Activated CD4-positive, CD25-positive, alpha-beta regulatory T cell (primary cell): ENCODE measurements at places on chromosomes 6 and 20.

GRCh38 chr20:17681726-17682102 is 328 bp downstream of the RRBP1 start:
- no peak for DNase-seq

DNA sequence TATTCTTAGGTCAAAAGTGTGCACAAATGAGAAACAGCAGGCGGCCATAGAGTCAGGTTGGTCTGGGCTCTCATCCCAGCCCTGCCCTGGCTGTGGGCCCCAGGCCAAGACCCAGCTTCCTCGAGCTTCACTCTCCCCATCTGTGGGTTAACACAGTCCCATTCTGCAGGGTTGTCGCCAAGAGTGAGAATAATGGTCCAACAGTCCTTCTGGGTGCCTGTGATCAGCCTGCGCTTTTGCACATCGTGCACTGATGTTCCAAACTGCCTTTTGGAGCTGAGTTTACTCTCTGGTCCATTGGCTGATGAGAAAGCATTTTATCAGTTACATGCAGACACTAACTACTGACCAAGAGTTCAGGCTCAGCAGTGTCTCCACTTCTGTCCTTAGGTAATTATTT is 82.6 kb downstream of the INSM1 start:
- DNase-seq = no peak

DNA sequence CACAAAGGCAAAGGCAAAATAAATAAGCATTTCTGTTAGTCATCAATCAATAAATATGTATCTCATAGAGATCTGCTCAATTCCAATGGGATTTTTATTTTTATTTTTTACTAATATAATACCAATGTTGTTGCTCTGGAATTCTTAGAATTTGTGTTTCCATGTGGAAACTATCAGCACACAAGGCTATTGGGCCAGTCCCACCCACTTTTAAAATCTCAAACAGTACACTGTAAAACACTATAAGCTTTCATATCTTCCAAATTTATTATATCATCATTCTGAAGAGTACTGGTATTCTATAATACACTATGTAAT is 563.8 kb upstream of the MARCKS start:
- DNase-seq = no peak

DNA sequence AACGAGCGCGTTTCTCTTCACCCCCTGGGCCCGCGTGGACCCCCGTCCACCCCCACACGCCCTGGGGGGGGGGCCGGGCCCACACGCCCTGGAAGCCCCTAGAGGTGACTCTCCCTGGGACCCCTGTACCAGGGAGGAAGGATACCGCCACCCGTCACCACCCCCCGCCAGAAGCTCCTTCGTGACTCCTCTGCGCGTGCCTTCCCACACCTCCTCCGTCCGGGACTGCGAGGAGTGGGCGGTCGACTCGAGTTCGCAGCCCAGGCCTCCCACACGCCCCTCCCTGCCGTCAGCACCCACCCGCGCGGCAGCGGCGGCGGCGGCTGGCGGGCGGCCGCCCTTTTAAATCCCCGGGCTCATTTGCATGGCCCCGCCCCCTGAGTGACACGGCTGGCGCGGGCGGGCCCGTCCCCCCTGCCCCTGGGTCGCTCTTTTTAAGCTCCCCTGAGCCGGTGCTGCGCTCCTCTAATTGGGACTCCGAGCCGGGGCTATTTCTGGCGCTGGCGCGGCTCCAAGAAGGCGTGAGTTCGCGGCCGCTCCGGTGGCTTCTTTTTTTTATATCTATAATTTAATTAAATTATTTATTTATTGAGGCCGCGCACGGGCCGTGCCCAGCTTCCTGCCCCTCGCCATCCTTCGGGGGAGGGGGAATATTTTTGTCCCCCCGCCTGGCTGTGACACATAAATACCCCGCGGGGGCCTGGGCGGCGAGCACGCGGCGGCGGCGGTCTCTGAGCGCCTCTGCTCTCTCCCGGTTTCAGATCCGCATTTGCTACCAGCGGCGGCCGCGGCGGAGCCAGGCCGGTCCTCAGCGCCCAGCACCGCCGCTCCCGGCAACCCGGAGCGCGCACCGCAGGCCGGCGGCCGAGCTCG is at the start of gene HMGA1:
Gene HMGA1, plus strand, starts transcription at position 431 of the 873 bp plus-strand sequence. CDS start 3,908 bp downstream, outside the sequence.
- peak; percentile 82 for DNase-seq

DNA sequence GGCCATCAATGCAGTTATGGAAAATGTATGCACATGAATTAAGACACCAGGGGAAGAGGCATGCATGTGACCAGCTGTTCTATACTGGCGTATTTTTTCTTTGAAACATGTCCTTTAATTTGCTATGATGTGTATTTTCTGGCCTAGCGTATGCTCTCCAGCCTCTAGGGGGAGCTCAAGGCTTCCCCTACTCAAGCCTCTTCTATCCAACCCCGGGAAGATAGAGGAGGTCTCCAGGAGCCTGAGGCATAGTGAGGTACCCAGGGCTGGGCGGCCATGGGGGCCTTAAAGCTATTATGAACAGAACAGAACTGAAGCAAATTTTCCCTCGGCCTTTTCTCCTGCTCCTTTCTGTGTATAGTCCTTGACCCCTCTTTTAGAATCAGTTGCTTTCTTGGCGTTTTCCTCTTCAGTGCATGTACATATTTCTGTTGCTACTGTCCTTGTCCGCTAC is 528.9 kb downstream of the MAFB start:
- DNase-seq = no peak

- DNase-seq = no peak
Measured at GRCh38 chr20:24048024-24048611, 59.5 kb upstream of the GGTLC1 start.

DNA sequence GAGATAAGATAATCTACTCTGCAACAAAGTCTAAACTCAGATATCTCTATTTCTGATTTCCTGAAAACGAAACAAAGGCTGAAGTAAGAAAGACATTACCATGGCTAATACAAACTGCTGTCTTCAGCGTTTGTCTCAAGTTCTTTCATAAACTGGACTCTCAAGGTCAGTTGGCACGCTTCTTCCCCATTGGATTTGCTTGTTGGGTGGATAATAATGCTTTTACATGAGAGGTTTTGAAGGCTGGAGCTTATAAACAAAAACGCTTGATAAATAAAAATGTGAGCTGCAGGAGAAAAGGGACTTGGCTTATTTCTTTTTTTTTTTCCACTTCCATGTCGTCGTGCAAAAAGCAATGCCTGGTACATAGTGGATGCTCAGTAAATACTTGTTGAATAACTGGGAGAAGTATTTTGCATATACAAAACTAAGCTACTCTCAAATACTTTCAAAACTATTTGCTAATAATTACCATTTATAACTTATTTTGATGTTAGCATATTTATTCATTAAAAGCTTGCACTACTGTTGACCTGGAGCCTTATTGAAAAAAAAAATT is 65.7 kb upstream of the EEF1A1 start:
- no peak for DNase-seq

- DNase-seq = no peak
Measured at GRCh38 chr6:125835221-125835744, 44.5 kb downstream of the NCOA7 start.

DNA sequence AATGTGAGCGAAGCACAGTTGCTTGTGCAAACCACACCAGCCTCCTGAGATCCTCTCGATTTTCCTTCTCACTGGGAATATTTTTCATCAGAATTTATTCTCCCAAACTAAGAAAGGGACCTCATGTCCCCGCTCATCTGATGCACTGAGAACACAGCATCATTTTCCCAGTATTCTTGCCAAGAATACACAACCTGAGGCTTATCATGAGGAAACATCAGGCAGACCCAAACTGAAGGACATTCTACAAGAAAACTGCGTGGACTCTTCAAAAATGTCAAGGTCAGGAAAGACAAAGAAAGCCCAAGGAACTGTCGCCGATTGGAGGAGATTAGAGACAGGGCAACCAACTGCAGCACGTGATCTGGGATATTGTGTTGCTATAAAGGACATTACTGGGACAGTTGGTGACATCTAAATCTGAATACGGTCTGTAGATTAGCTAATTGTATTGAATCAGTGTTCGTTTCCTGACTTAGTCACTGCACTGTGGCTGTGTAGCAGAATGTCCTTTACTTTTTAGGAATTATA is 72.3 kb downstream of the SNX5 start:
- DNase-seq = no peak

GRCh38 chr20:47397652-47398301 is 41.3 kb upstream of the ZMYND8 start:
- no peak for DNase-seq

DNA sequence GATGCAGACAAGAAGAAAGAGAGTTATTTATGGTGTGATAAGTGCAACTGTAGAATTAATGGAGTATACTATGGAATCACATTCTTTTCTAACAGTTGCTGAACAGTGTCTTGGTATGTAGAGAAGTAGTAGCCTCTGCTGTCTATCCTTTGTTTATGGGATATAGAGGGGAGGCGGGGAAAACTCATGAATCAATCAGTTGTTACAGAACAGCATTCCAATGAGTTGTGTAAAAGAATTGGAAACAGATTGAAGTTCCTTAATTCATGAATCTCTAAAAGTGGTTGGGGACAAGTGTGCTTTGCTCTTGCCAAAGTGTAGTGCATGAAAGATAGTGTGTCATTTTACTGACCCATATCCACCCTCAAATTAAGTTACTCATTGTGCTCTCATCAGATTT is 77.7 kb downstream of the FLRT3 start:
- no peak for DNase-seq

DNA sequence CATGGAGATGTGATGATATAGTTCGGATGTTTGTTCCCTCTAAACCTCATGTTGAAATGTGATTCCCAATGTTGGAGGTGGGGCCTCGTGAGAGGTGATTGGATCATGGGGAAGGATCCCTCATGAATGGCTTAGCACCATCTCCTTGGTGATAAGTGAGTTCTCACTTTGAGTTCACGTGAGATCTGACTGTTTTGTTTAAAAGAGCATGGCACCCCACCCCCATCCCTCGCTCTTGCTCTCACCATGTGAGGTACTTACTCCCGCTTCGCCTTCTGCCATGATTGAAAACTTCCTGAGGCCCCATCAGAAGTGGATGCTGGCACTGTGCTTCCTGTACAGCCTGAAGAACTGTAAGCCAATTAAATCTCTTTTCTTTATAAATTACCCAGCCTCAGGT is 10.9 kb downstream of the SLC32A1 start:
- DNase-seq = no peak

DNA sequence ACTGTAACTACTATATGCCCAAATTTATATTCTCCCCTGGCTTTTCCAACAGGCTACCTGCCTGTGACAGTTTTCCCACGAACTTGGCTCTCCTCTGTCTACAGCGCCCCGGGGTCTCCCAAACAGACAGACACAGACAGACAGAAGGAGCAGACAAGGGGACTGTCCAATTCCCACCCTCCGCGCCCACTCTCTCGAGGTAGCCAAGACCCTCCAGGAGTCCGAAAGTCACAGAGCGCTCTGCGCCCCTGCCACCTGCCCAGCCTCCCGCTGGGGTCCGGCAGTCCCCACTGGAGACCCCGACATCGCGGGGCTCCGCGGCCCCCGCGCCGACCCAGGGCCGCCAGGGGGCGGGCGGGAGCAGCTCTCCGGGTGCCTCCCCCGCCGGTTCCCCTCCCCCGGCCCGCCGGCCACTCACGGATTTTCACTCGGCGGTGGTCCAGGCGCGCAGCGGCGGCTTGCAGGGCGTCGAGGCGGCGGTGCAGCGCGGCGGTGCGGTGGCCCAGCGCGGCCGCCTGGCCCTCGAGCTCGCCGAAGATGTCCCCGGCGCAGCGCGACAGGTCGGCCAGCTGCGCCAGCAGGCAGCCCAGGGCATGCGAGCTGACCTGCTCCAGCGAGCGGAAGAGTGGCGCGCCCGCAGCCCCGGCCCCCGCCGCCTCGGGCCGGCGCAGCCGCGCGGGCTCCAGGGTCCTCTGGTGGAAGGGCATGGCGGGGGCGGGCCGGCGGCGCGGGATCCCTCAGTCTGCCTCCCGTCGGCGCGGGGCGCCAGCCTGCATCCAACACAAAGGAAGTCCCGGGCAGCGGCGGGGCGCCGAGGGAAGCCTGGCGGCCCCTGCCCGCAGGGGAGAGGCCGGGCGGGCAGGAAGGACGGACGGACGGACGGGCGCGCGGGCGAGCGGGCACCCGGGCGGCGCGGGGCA is 81.3 kb upstream of the CCDC28A start:
- DNase-seq = no peak

DNA sequence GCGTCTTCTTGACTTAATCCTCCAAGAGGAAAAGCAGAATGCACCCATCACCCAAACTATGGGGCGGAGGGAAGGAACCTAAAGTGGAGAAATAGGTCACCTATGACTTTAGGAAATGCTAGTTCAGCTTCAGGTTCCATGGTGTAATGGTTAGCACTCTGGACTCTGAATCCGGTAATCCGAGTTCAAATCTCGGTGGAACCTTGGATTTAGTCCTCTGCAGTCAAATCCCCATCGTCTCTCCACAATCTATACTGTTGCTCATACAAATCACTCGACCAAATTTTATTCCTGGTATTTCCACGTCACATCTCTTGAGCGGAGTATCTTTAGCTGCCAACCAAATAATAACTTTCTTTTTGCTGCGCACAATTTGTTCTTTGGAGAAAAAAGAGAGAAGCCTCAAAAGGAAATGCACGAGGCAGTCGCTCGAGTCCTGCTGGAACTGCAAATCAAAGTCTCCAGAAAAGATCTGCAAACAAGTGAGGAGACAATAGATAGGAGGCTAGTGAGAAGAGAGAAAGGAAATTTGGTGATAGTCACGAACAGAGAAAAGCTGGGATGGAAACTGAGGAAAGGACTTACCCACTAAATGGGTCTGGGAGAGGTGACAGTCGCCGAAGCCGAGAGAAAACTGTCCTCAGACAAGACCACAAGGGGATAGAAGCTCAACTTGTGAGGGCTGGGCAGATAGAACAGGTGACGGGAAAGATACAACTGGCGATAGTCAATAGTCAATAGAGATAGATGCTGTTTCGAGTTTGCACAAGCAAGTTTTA is 16.6 kb downstream of the POM121L2 start:
- DNase-seq = no peak

- DNase-seq = no peak
Measured at GRCh38 chr6:10409731-10410206, 5.1 kb downstream of the TFAP2A start.

GRCh38 chr6:68235326-68235784 is 399.7 kb upstream of the ADGRB3 start:
- no peak for DNase-seq

GRCh38 chr6:5090603-5091002 is 5.5 kb downstream of the PPP1R3G start:
- no peak for DNase-seq

DNA sequence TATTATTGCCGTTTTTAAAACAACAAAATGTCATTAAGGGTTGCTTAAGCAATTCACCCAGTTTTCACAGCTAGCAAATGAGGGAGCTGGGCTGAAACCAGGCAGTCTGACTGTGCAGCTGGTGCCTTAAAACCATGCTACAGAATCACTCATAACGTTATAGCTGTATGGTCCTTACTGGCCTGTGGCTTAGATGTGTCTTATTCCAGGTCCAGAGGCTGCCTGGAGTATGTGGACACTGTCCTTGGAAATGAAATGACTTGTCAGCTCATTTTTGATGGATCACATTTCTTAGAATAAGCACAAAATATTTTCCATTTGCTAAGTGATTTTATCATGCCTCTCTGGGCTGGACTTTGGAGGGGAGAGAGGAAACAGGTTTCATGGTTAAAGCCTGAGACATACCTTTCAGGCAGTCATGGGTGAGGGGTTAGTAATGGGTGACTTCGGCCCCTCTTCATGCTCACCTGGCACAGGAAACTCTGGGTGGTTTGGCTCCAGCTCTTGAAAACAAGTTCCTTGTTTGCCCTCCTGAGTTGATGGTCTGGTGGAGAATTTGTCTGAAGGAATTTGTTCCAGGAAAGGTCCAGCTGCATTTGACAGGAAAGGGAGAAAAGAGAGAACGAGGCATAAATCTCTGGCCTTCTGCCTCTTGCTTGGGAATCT is 823.2 kb downstream of the DHX35 start:
- no peak for DNase-seq

- DNase-seq = no peak
Measured at GRCh38 chr20:18847226-18847755, 33.7 kb downstream of the SCP2D1 start.

GRCh38 chr6:64445038-64445437 is 809.4 kb downstream of the PHF3 start:
- DNase-seq = no peak
